Stimulated activated CD8-positive, alpha-beta memory T cell treated with anti-CD3 and anti-CD28 coated beads, Interleukin-4, amount 100 ng/mL, for 1 hour (primary cell): ENCODE measurements at places on chromosomes 3 and 15.

GRCh38 chr15:57509126-57509525 is 82.6 kb upstream of the MYZAP start:
- DNase-seq, result no peak

DNA sequence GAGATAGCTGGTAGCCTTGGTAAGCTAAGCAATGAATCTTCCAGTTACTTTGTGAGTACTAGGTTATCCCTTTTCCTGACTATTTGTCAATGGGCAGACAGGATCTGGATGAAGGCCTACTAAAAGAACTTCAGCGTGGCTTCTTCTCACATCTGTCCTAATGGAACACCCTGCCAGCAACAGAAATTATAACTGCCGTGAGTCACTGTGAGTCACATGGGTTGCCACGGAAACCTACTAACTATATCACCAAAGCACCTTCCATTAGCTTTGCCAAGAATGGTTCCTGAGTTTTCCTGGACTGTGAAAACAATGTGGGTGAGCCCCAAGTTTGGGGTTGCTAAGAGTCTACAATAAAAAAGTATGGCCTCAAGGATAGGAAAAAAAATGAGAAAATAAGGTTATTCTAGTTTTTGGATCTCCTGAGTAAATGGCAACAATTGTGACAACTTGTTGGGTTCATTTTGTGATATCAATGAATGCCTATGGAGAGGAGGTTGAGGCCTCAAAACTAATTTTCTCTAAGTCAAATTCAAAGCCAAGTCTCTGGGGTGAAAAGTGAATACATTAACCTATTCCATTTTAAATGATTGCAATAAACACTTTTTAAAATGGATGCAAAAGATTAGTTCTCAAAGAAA is 195.1 kb upstream of the ICE2 start:
- DNase-seq, result no peak

- no peak for DNase-seq
Measured at GRCh38 chr15:94100863-94101262, 130.5 kb upstream of the MCTP2 start.

- DNase-seq, result no peak
Measured at GRCh38 chr3:19159966-19160635, 11.8 kb downstream of the KCNH8 start.

DNA sequence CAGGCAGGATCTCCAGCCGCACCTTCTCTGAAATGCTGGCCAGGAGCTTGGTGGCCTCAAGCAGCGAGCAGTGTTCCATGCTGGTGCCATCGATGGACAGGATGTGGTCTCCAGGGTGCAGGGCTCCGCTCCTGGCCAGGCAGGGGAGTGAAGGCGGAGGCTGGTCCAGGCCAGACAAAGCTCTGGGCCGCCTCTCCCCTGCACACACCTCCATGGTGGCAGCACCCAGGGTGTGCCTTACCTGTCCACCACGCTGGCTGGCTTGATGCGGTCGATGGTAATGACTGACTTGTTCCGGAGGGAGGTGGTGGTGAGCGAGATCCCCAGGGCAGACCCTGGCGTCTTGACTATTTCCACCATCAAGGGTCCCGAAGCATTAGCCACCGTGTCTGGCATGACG is 20.0 kb downstream of the GRIP2 start:
- no peak for DNase-seq

GRCh38 chr3:113698956-113699355 is 2.5 kb upstream of the USF3 start:
- DNase-seq, result no peak

DNA sequence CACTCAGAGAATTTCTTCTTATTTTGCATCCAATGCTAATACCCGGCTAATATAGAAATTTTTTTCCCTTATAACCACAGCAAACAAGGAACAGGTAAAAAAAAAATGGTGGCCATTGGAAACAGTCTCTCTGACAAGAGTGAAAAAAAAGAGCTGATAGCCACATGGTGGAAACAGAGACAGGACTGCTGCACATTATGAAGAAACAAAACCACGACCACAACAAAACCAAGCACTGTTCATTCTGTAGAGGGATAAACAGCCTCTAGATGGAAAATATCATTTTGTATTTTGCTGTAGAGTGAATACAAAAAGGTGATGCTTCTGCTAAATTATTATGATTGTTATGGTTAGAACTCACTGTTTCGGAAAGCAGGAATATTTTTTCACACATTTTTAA is 686.2 kb downstream of the NLGN1 start:
- DNase-seq, result no peak

DNA sequence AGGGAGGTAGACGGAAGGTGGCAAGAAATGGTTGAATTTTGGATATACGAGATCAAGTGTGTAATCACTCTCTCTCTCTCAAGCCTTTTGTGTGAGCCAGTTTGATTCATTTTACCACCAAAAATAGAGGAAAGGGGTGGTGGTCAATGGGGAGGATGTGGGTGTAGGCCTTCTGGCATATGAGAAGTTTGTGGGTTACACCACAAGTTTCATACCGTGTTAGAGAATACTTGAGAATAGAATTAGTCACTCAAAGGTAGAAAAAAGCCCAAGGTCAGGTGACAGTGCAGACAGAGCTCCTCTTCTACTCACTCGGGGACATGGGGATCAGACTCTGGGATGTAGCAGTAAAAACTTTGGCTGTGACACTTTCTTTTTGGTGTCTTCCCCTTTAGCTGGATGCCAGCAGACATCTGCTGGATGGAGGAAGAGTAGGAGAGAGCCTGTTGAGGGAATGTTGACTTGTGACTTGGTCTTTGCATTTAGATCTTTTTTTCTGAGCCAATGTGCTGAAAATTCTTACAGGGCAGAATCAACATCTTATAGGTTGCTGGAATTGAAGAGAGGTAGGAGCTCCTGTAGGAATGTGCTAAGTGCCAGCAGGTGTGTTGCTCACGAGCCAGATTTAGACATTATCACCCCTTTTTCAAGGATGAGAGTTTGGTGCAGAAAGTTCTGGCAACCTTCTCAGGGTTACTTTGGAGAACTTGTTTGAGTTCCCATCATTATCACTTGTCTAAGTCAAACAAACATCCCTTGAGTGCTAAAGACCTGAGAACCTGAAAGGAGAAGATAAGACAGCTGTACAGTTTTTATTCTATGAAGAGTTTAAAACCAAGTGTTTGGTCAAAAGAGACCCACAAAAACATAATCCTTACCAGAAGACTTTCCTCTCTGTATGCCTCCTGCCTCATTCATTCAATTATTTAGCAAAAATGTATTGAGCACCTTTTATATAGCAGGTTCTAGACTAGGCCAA is 43.9 kb upstream of the RYK start:
- DNase-seq, result no peak
